Stimulated activated CD4-positive, alpha-beta T cell treated with anti-CD3 and anti-CD28 coated beads, Interleukin-12 subunit alpha, Interleukin-12 subunit beta, amount 100 ng/mL, for 4 hours (primary cell): ENCODE measurements at places on chromosomes 13 and 19.

DNA sequence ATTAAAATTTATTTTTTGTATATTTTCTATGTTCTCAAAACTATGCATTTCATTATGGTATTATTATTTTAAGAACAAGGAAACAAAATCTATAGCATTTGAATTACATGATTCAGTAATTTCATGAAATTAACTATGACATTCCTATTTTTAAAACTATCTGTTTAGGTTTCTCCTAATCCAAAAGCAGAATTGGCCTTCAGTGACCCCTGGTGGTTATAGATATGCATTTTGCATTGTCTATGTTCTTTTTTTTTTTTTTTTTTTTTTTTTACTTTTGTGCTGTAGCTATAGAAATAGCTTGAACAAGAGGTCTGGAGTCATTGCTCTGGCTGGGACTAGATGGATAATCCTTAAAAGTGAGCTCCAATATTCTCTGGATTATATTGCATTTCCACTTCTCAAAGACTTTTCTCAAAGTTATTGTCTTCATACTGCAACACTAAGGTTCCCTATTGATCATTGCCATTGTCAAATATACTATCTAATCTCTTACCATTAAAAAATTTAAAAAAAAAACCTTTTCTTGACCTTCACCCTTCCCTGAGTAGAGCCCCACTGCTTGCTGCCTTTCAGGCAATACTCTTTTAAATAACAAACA is 15.9 kb upstream of the DNAJC3 start:
- no peak for DNase-seq

- no peak for DNase-seq
These were observed 174.1 kb downstream of the FGF14 start for GRCh38 chr13:102227741-102228140.

- DNase-seq, result no peak
These were observed 11.1 kb downstream of the PDE4A start for GRCh38 chr19:10431254-10431942.

DNA sequence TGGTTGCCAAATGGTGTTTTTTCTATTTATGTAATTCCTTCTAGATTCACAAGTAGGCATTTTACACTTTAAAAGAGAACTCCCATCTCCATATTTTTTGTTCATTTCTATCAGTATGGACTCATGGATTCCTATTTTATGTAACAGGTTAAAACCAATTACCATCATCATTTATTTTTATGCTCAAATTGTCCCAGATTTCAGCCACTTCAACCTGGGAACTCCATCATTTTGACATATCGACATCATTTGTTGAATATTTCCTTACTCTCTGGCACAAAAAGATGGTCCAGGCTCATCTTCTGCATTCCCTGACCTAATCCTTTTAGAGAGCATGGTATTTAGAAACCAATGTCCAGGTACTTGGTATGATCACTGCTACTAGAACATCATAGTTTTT is 79.9 kb downstream of the VWA8 start:
- DNase-seq, result no peak

DNA sequence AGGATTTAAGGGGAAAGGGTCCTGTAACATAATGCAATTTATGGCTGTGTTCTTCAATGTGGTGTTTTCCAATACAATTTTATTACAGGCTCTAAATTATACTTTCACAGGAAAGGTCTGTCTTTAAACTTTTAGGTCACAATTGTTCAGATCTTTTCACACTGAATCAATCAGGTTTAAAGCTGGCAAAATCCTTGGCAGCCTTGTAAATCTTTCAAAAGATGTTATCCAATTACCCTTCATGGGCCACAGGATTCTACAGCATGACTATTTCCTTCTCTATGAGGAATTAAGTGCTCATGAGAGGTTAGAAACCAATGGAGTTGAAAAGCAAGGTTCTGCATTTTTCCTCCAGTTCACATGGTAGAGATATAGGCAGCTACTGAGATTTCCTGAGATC is 211.5 kb upstream of the MIR17HG start:
- DNase-seq, result no peak

DNA sequence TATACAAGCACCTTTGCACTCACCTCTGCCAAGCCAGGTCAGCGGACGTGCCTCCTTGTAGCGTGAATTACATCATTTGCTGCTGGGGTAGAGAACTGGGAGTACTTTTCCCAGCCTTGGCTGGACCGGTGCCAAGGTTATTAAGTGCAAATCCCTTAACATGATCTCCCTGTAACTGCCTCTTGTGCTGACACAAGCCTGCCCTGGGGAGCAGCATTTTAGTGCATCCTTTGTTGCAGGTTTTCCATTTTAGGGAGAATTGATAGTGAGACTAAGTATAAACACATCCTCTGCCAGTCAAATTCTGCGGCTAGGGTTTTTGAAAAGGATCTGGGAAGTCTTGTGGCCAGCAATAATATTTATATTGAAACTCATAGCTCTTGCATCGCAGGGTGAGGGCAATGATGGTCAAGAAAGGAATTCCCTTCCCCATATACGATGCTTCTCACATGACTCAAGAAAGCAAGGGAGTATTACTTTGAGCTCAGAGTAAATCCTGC is 32.7 kb upstream of the DCLK1 start:
- DNase-seq, result no peak

- no peak for DNase-seq
These were observed 43.2 kb downstream of the FLT3 start for GRCh38 chr13:28056970-28057712.

DNA sequence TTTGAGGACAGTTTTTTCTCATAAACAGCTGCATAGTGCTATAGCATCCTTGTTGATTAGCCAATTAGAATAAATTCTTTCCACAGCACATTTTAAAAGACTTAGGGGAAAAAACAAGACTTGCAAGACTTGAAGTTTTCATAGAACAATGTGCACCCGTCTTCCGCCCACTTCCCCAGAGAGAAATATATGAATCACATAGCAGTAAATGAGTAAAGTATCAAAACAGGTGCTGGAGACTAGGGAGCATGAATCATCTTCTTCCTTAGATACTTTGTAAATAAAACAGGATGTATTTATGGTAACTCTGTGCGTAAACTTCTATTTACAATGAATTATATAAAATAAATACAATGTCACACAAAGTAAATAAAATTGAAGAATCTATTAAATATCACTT is 75.1 kb downstream of the COL4A2 start:
- DNase-seq, result no peak

GRCh38 chr19:13764821-13765394 is 586 bp downstream of the MRI1 start:
- peak; percentile 34 for DNase-seq

DNA sequence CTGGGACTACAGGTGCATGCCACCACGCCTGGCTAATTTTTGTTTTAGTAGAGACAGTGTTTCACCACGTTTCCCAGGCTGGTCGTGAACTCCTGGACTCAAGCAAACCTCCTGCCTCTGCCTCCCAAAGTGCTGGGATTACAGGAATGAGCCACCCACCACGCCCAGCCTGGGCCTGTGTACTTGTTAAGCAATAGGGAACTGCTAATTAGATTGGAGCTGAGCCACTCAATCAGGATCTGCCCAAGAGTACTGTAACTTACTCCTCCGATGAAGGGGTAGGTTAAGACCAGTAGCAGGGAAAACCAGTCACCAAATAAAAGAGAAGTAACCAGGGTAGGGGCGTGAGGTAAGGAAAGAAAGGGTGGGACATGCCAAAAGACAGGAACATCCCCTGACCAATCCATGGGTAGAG is 2.3 kb downstream of the DDX39A start:
- DNase-seq, result no peak

- DNase-seq, result no peak
These were observed 873.8 kb downstream of the SLITRK6 start for GRCh38 chr13:84925443-84925842.

DNA sequence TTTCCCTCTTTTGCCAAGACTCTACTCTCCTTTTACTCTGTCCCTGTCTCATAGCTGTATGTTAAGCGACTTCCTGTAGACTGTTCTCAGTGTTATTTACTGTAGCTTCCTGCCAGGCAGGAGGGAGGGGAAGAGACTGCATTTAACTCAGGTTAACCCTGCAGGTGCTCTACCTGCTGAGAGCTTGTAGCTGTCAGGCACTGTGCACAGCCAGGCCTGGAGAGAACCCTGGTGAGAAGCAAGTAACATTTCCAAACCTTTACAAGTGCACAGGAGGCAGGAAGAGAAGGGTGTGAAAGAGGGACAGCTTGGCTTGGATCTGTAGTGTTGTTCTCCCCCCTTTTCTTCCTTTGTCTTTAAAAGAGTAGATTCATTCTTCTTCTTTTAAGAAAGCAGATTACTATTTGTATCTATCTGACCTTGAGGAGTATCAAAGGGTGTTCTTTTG is 167.1 kb downstream of the LMO7 start:
- no peak for DNase-seq

DNA sequence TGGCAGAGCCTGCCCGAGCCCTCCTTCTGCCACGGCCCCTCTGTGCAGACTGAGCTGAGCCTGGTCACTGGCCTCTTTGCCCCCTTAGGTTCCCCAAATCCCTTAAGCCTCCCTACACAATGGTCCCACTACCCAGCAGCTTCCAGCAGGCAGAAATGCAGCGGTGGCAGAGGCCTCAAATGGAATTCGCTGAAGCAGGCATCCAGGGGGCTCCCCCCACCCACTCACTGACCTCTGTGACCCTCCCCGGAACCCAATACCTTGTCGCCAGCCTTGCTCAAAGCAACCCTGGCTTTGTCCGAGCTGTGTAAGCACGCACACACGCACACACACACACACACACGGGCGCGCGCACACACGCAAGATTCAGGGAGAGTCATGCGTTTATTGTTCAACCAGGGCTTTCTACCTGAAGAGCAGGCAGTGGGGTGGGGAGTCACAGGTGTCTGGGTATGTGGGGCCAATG is at the start of gene LIM2:
Gene LIM2 (minus strand): TSS at position 51 of the 466 bp plus-strand sequence. CDS start 531 bp downstream, outside the sequence.
- no peak for DNase-seq

GRCh38 chr19:13089139-13089856 is 13.4 kb downstream of the LYL1 start:
- no peak for DNase-seq

DNA sequence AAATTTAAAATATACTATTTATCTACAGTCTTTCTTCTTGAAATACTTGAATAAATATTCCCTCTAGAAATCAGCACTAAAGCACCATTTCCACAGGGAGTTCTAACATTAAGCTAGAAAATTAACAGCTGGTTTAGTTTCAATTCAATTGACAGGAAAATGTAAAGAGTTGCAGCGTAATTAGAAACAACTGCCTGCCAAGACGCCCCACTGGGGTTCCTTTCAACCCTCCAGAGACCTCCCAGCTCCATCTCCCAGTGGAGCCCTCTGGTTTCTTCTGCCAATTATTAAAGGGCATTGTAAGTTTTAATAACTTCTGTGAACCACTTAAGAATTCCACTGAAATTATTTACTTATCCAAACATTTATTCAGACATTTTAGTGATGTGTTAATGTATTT is 4.2 kb downstream of the GJA3 start:
- DNase-seq, result no peak

GRCh38 chr19:48685583-48685982 is 10.2 kb upstream of the FUT2 start:
- DNase-seq, result no peak

GRCh38 chr13:28001837-28002473 is 13.5 kb upstream of the URAD start:
- DNase-seq, result no peak

- no peak for DNase-seq
These were observed 16.3 kb upstream of the GTF3A start for GRCh38 chr13:27408074-27408473.

DNA sequence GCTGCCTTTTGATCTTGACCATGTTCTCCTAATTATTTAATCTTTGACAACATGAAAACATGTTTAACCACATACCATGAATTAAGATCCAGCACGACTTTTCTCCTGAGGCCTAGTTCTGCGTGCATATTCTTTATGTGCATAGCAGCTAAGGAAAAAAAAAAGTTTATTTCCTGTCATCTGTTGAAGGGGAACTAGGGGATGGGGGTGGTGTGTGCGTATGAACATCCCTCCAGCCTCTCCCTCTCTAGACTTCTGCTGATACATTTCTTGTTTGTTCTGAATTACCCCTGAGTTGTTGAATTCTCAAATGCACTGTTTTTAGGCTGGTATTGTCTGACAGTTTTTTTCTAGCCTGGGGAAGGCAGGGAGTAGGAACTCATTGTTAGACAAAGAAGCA is 543.3 kb downstream of the FGF9 start:
- DNase-seq, result no peak

GRCh38 chr19:18230941-18231734 is 4.9 kb upstream of the PDE4C start:
- no peak for DNase-seq

DNA sequence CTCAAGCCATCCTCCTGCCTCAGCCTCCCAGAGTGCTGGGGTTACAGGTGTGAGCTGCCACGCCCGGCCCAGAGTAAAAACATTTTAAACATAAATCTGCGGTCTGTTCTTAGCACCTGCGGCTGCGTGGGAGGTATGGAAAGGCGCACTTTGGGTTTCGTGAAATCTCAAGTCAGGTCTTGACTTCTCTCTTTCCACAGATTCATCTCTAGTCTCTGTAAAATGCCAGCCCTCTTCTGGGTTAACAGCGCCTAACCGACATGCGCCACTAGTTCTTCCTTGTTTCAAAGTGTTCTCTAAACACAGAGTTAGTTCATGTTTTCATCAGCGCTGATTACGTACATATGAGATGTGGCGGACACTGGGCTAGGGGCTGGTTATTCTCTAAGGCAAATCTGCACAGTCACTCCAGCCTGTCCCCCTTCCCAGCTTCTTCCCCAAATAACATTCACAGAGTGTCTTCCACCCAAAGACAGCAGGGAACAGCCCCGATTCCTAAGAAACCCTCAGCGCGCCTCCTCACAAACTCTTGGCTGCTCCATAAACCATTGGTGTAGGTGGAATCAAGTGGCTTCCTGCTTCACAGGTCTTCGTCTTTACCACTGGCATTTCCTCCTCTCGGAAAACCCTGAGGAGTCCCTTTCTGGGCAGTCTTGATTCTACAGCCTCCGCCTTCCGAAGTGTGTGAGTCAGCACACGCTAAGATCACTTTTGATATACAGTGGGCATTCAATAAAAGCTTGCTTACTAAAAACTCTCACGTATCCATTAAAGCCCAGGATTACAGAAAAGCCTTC is 1.4 kb downstream of the PARP4 start:
- DNase-seq, result peak; percentile 60

DNA sequence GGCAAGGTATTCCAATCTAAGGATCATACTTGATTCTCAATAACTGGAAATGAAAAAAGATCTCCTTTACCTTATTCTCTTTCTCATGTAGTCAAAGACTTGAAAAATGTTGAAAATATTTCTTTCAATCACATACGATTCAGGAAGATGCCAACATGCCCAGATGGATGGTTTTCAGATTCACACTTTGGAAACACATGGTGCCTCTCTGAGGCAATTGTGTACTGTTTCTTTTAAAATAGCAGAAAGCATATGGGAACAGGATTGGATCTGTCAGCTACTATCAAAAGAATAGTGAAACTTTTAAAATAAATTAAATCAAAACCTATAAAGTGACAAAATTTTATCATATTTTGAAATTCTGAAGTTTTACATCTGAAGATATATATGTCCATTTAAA is 222.4 kb downstream of the SPRY2 start:
- no peak for DNase-seq

GRCh38 chr13:86960876-86961275 is 710.3 kb upstream of the SLITRK5 start:
- no peak for DNase-seq

- DNase-seq, result no peak
These were observed 89.5 kb upstream of the SPATA13 start for GRCh38 chr13:24071016-24071415.

GRCh38 chr13:50882816-50883435 is 26.7 kb upstream of the RNASEH2B start:
- no peak for DNase-seq

- DNase-seq, result no peak
These were observed 4.2 kb upstream of the ATP12A start for GRCh38 chr13:24675806-24676570.
